Hepatocyte (in vitro differentiated cells): ENCODE measurements at places on chromosomes 2 and 18.

GRCh38 chr2:112035786-112036185 is 19.3 kb upstream of the TMEM87B start:
- no peaks in the 10 kb centered on the region for H3K36me3 ChIP-seq
- no peak overlapping the region for H3K4me3 ChIP-seq
- no peak for DNase-seq
- H3K4me1 ChIP-seq, result peaks cover 22% of the 10 kb centered on the region
- H3K27ac ChIP-seq, result no peak overlapping the region
- no peaks in the 10 kb centered on the region for H3K27me3 ChIP-seq

DNA sequence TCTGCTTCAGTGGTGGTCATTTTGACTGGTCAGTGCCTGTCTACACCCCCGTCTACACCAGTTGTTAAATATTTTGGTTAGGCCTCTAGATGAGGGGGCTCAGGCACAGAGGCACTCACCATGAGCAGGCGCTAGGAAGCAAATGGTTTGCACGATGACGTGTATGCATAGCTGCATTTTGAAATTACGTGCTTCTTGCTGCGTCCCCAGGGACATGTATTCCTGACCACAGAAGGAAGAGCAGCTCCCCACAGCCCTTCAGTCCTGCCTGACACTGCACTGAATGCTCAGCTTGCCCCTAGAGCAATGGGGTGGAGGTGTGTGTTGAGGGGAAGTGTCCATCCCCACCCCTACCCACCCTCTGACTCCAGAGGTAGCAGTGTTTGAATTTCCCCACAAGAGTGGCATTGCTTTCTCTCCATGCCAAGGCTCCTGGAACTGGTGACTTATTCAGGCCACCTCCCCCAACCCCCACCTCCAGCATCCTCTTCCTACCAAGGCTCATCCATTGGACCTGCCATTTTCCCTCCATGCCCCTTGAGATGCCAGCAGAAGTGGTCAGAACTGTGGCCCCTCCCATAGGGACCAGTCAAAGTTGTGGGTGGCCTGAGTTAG is 11.4 kb upstream of the ZAP70 start:
- no peak overlapping the region for H3K27ac ChIP-seq
- no peak overlapping the region for H3K4me3 ChIP-seq
- no peaks in the 10 kb centered on the region for H3K27me3 ChIP-seq
- no peaks in the 10 kb centered on the region for H3K4me1 ChIP-seq

DNA sequence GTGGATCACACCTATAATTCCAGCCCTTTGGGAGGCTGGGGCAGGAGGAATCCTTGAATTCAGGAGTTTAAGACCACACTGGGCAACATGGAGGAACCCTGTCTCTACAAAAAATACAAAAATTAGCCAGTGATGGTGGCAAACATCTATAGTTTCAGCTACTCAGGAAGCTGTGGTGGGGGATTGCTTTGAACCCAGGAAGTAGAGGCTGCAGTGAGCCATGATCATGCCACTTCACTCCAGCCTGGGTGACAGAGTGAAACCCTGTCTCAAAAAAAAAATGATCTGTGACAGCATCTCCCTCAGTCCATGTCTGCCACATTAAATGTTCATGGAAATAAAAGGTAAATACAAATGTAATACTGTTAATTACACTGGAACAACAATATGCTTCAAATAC is 121.4 kb upstream of the COL5A2 start:
- no peaks in the 10 kb centered on the region for H3K27me3 ChIP-seq
- no peak for DNase-seq
- no peaks in the 10 kb centered on the region for H3K4me1 ChIP-seq
- no peak overlapping the region for H3K27ac ChIP-seq
- no peak overlapping the region for H3K4me3 ChIP-seq

DNA sequence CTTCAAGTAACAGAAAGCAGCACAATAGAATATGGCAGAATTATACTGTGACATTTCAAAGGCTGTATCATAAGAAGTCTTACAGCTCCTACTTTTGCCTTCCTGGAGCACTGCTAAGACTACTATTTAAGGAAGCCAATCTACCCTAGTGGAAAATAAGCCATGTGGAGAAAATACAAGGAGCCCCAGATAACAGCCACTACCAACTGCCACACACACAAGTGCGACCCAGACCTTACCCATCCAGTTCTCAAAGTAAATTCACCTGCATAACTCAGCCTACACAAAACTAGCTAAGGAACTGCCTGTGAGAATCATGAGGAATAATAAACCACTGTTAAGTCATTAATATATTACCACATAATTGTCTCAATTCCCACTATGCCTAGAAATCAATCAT is 66.4 kb downstream of the USP34 start:
- H3K36me3 ChIP-seq, result no peaks in the 10 kb centered on the region
- H3K4me3 ChIP-seq, result no peak overlapping the region
- no peak overlapping the region for H3K27ac ChIP-seq

GRCh38 chr2:181352158-181352557 is 105.0 kb upstream of the ITGA4 start:
- H3K4me3 ChIP-seq, result no peak overlapping the region
- no peaks in the 10 kb centered on the region for H3K27me3 ChIP-seq
- no peak overlapping the region for H3K27ac ChIP-seq
- no peaks in the 10 kb centered on the region for H3K4me1 ChIP-seq
- no peak for DNase-seq

DNA sequence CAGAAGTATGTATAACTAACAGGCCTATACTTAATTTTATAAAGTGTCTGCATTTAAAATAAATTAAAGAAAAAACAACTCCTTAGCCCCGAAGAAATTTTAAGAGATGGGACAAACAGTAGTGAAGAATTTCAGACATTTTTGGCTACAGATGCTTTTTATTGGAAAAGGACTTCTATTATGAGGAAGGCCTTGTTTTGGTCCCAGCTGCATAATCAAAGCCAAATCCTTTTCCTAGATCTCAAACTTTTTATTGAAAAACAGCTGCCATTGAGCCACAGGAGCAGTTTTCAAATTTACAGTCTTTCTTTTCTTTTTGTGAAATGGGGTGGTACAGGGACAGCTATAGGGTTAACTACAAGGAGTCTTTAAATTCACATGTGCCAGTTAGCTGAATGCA is 51.3 kb upstream of the SETBP1 start:
- H3K4me3 ChIP-seq, result no peak overlapping the region
- H3K4me1 ChIP-seq, result no peaks in the 10 kb centered on the region
- H3K36me3 ChIP-seq, result no peaks in the 10 kb centered on the region
- H3K27me3 ChIP-seq, result no peaks in the 10 kb centered on the region
- no peak overlapping the region for H3K27ac ChIP-seq

GRCh38 chr2:29657674-29658073 is 263.7 kb downstream of the ALK start:
- no peaks in the 10 kb centered on the region for H3K36me3 ChIP-seq
- no peak overlapping the region for H3K27ac ChIP-seq
- DNase-seq, result no peak

DNA sequence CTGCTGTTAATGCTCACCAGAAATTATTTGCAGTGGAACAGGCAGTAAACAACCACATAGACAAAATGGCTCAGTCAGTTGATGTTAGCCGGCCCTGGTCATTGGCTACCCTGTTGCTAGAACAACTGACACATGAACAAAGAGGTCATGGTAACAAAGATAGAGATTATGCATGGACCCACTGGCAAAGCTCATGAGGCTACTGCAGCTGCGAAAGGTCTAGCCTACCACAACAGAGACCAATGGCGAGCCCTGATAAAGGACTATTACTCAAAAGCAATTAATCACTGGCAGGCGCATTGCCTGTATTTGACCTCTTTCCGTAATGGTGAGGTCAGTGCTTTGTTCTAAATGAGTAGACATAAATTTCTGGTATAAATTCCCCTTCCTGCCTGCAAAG is 474.2 kb downstream of the DSC3 start:
- no peak overlapping the region for H3K4me3 ChIP-seq
- no peaks in the 10 kb centered on the region for H3K4me1 ChIP-seq
- no peaks in the 10 kb centered on the region for H3K36me3 ChIP-seq
